ENCODE measurements at places on chromosomes 5 and 9.
A peak's percentile ranks its signal among the peaks of the same experiment; 100 is the strongest.

DNA sequence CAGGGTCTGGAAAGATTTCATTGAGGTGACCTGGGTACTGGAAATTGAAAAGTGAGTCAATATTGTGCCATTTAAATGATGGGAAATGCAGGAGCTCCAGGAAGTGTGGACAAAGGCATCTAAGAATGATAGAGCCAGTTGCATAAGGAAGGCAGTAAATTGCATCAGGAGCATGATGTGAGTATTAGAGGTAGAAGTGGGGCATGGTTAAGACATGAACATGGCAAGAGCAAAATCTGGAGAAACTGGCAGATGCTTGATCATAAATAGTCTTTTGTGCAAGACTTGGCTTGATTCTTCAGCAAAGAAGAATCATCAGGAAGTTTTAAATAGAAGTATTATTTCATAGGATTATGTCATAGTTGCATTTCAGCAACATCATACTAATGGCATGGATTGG is 157.4 kb upstream of the PUM3 start:
- DNase-seq, result no peak

DNA sequence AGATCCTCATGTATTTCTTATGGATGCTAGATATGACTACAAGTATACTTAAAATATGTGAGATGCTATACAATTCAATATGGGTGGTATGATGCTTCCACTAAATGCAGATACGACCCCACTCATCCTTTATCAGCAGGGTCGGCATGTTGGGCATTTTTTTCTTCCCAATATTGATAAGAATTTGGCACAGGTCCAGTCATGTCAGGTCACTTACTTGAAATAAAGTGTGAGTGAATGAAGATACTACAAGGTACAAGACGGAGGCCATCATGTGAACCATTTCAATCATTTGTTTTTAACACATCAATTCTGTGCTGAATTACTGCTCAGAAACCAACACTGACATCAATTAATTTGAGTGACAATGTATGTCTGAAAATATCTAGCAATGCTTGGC is 146.9 kb upstream of the GNA14 start:
- no peak for DNase-seq

DNA sequence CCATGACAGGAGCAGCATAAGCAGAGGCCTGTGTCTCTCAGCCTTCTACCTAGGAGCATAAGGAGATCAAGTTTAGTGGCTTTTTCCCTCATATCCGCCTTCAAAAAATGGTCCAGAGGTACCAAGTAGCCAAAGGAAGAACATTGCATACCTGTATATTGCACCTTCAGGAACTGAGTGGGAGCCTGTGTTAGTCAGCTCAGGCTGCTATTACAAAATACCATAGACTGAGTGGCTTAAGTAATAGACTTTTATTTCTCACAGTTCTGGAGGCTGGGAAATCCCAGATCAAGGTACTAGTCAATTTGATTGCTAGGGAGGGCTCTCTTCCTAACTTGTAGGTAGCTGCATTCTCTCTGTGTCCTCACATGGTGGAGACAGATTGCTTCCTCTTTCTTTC is 597.4 kb upstream of the PTGER4 start:
- DNase-seq, result no peak

- DNase-seq, result no peak
These were observed 674 bp downstream of the LHFPL2 start for GRCh38 chr5:78647838-78648358.

DNA sequence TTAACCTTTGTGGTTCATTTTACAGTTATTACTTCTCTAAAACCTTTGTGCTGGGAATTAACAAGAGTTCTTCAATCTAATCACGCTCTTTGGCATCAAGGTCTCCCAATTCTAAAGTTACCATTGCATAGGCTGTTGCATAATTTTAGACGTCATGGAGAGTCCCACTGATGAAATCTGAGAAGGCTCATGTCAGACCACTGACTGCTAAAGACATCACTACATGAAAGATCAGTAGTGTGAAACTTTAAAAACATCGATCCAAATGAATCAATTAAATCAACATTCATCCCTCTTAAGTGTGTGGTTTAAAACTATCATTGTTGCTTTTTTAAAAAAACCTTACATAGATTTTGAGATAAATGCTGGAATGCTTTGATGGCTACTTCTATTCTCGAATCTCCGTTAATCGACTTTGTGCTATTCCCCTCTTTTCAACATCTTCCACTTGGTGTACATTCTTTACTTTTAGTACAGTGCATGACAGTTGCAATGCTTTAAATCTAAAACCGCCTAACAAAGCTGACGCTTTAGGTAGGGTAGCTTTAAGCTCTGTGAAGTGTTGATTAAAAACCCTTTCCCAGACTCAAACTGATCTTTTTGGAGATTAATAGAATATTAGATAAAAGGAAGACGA is 33.6 kb downstream of the NR2F1 start:
- DNase-seq, result no peak

GRCh38 chr9:127154003-127154389 is 31.6 kb upstream of the ANGPTL2 start:
- DNase-seq, result no peak

DNA sequence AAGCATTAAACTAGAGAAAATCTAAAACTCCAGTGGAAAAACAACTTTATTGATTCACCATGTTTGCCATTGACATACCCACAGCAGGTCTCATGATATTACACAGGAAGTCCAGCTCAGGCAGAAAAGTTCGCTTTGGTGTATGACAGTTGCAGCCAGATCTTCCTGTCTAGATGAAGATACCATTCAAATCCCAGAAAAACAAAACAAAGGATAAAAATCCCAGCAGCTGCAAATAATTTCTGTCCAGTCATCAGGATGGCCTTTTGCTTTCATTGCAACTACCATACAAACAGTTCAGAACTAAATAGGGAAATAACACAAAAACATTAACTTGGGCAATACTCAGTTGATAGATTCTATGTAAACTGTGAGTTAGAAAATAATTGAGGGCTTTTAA is 136.0 kb upstream of the NREP start:
- DNase-seq, result no peak

GRCh38 chr5:96157841-96158291 is 196.2 kb upstream of the ELL2 start:
- DNase-seq, result peak; percentile 72

DNA sequence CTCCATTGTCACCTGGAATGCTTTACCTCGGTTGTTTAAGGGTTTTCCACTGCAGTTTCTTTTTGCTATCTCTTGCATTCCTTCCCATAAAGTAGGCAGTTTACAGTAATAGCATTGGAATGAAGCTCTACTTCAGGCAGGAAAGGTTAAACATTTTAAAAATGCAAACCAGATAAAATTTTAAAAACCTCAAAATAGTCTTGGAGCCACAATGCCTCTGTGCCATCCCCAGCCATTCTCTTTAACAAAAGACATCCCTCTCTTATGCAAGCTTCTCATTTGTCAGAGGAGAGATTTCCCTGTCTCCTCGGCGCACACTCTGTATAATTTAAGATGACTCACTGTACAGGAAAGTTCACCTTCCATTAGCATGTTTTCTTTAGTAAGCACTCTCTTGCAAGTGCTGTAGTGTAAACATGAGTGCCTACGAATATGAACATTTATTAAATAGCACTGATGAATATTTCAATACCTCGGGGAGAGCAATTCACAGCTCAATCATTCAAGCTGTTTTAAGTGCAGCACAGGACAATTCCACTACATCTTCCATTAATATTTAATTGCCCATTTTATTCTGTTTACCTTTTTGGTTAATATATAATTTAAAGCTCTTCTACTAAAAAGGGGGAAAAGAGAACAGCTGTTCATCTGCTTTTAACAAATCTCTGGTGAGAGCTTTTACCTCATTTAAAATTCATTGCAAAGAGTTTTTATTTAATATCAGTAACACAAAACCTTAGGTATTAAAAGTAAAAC is 343.6 kb downstream of the SPATA31D1 start:
- DNase-seq, result peak; percentile 56

DNA sequence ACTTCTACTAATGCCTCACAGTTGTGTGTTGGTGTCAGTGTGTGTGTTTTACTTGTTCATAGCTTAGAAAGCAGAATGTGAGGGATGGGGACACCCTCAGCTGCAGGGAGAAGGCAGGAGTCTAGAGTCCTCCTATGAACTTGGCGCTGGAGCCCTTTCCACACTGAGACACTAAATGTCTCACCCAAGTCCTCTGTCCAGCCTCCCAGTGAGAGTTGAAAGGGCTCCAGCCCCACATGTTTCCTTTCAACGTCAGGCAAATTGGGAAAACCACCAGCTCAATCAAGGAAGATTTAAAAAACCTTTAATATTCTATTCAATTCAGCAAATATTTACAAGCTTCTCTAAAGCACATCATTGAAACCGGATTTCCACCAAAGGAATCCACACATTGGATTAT is 167.6 kb upstream of the MSX2 start:
- no peak for DNase-seq
